NCI-H510A (cell line): ENCODE measurements at places on chromosomes 3 and 15.

GRCh38 chr15:90884719-90885431, 571 bp downstream of the FES start:
- no peak for DNase-seq

- DNase-seq, result peak; percentile 4
Observed at GRCh38 chr3:69385723-69386555, at the start of gene FRMD4B. TSS of gene FRMD4B (minus strand) at chr3:69386088. CDS start at chr3:69385989, 99 bp downstream.

DNA sequence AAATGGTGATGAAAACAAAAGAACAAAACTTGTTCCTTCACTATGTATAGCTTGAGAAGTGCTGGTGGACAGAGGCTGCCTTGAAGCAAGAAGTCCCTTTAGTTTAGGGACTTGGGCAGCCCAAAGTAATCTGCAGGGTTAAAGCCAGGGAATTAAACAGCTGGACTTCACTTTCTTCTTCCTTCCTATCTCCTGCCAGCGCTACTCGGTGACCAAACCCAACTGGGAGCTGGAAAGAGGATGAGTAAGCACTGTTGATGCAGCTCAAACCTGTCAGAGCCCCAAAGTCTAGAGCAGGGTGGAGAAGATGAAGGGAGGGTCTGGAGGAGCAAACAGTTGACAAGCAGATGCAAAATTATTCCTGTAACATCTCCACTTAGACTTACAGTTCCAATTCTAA, 73.1 kb upstream of the FBN1 start:
- DNase-seq, result no peak

- DNase-seq, result no peak
Observed at GRCh38 chr15:44092221-44092620, 102.8 kb downstream of the FRMD5 start.

- no peak for DNase-seq
Observed at GRCh38 chr3:126376444-126376843, 18.3 kb upstream of the CFAP100 start.

- DNase-seq, result peak; percentile 78
Observed at GRCh38 chr15:40340740-40341400, at the start of gene CCDC9B. TSS of gene CCDC9B (minus strand) at chr15:40340939. CDS start at chr15:40340819, 120 bp downstream.

DNA sequence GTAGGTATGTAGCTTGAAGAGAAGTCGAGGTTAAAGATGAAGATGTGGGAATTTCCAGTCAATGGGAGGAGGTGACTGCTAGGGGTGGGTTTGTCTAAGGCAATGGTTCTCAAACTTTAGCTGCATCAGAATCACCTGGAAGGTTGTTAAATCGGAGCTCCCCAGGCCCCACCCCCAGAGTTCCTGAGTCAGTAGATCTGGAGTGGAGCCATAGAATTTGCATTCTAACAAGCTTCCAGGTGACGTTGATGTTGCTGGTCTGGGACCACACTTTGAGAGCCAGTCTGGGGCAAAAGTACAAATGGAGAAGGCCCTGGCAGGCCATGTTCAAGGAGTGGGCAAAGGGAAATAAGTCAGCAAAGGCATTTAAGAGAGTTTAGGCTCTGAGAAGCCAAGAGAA, 69.1 kb downstream of the CMTM8 start:
- DNase-seq, result no peak

DNA sequence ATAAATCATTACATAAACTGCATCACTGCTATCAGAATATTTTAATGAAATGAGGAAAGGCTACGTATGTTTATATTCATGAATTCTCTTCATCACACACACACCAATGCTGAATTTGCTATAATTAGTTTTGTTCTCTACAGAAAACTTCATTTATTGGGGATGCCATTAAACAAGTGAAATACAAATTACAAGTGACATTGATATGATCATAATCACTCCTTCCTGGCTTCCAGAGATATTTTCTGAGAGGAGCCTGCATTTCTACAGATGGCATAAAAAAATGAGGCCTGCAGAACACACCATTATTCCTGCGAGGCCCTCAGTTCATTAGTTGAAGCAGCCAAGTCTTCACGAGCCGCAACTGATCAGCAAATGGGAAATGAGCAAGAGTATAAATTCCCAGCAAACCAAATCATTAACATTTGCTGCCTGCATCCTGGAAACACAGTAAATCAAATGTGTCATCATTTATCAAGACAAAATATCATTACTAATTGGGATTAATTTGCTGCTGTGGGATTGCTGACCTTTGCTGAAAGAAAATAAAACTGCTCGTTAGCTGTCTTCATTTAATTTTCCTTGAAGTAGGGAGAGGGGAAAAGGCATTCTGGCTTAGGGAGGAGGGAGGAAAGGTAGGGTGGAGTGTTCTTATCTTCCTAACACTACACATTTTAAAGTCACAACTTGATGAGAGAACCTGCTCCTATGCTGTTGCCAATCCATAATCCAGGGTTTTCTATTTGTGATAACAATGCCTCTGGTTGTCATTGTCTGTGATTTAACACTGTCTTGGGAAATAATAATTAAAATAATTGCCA, 921.9 kb downstream of the SQOR start:
- no peak for DNase-seq

DNA sequence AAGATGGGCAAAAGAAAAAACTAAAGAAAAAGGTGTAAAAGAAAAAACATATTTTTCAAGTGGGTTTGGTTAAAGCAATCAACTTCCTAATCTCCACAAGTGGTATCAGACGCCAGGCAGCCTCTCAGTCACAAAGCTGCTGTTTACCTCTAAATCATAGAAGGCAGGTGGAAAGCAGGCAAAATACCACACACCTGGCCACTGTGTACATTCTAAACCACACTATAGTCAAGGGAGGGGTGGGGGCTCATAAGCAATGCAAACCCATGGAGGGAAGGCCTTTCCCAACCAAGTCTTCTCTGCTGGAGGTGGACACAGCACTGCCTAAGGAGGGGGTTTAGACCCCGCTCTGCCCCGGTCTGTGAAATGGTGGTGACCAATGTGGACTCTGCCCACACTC, 50.4 kb downstream of the MCF2L2 start:
- DNase-seq, result peak; percentile 96

DNA sequence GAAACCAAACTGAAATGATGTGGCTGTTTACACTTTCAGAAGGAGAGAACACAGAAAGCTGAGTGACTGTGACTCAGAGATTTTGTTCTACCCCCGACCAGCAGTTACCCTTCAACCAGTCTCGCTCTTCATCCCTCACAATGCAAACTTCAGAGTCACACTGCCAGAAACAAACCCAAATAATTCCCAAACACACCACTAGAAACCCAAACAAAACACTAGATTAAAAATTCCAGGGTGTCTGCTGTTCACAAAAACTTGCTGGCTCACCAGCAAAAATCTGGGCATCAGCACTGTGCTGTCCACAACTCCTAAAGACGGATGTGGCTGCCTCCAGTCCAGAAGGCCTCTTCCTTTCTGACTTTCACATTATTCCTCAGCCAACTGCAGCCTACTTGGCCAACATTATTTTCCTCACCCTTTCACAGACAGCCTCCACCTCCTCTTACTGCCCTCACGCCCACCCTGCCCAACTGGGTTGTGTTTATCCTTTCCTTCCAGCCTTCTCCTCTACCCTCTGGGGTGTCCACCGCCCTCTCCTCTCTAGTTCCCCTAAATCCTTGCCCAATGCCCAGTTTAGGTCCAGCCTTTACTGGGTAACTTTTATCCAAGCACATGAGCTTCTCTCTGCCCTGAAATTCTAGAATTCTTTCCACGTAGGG, 71.4 kb downstream of the MECOM start:
- DNase-seq, result no peak

DNA sequence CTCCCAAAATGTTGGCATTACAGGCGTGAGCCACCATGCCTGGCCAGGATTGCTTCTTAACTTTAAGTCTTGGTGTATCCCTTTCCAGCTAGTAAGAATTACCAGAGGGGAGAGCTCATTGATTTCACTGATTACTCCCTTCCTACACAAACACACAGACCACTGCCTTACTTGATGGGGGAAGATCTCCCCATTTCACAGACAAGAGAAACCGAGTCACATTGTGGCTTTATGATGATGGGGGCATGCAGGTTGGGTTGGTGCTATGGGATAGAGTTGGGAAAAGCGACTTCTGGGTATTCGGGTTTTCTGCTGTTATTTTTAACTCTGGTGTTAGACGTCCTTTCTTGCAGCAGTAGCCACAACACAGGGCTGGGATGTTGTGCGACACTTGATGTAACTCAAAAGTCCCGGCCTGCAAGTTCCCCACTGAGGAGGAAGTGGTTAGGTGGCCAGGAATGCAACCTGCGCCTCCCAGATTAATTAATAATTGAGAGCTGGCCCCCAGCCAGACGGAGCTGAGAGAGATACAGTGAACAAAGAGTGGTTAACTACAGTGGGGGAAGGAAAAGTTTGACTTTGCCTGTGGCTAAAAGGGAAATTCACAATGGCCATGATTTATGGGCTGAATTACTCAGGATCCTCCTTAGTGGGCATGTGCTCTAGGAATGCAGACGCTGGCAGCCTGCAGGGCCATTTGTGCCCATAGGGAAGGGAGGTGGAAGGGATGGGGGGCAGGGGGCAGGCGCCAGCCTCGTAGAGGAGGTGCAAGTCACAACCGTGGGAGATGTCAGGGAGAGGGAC, 63.6 kb downstream of the SMAD6 start:
- no peak for DNase-seq

DNA sequence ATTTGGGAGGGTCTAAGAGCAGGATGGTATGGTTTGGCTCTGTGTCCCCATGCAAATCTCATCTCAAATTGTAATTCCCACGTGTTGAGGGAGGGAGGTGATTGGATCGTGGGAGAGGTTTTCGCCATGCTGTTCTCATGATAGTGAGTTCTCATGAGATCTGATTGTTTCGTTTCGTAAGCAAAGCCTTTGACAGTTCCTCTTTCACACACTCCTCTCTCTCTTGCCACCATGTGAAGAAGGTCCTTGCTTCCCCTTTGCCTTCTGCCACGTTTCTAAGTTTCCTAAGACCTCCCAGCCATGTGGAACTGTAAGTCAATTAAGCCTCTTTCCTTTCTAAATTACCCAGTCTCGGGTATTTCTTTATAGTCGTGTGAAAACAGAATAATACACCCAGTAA, 553.7 kb downstream of the TAFA4 start:
- no peak for DNase-seq

DNA sequence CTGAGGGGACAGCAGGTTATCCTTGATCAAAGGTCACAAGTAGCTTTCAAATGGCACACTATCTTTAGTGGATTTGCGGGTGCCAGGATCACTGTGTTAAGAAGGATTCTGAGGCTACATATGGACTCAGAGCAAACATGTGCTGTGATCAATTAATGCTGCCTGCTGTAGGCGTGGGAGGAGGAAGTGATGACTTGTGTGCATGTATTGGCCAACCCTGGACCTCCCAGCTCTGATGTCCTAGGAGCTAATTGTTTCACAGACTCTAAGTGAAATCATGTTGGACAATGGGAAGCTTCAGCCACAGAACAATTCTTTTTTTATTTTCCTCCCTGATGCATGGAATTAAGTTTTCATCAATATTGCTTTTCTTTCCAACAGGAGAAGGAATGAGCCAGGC, 24.4 kb downstream of the FAH start:
- no peak for DNase-seq

GRCh38 chr3:149374793-149375500, 2.5 kb downstream of the TM4SF1 start:
- no peak for DNase-seq

DNA sequence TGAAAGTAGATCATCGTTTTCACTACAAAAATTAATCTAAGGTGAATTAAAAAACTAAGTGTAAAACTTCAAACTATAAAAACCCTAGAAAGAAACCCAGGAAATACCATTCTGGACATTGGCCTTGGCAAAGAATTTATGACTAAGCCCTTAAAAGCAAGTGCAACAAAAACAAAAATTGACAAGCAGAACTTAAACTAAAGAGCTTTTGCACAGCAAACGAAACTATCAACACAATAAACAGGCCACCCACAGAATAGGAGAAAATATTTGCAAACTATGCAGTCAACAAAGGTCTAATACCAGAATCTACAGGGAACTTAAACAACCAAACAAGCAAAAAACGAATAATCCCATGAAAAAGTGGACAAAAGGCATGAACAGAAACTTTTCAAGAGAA, 302.0 kb downstream of the CHST2 start:
- DNase-seq, result no peak

- DNase-seq, result no peak
Observed at GRCh38 chr3:112302881-112303763, 9.1 kb upstream of the SLC9C1 start.

DNA sequence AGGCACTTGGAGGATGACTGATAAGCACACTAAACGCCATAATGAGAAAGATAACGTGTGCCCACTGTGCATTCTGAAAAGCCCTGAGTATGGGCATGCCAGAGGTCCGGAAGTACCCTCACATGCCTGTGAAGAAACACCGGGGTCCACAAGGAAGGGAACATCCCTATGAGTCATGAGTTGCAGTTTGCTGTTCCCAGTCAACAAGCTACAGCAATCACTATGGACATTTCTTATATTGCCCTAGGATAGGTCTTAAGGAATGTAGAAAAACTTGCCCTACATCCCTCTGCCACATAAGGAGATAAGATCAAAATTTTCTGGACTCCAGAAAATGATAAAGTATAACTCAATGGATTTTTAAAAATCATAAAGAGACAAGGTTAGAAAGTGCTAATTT, 9.9 kb downstream of the MB21D2 start:
- DNase-seq, result no peak

DNA sequence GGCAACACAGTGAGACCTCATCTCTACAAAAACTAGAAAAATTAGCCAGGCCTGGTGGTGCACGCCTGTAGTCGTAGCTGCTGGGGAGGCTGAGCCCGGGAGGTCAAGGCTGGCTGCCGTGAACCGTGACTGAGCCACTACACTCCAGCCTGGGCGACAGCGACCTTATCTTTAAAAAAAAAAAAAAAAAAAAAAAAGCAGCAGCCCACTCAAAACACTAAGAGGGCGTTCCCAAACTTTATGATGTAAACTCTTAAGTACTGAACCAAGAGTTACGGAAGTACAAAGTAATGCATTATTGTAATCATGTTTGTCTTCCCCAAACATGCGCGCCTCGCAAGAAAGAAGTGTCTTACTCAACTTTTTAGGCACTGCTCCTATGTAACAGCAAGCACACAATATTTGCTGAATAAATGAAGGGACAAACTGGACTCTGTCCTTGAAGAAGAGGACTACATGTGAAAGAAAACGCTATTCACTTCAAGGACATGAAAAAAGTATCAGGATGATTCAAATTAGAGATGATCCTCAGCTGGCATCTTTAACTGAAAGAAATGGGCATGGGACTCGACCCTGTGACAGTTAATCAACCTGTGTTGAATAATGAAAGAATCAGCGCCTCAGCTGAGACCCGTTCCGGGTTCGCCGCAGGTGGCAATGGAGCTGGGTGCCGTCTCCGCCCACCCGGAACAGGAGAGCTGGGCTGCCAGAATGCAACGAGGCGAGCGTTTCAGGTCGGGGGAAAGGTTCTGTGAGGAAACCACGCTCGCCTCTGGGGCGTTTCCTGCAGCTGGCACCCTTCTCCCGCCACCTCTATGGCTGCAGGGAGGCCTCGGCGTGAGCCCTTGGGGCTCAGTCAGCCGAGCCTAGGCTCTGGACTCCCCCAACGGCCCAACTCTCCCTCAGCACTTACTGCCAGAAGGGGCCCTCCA, 718 bp downstream of the SPG11 start:
- peak; percentile 49 for DNase-seq

GRCh38 chr15:51170882-51171633, 76.4 kb upstream of the TNFAIP8L3 start:
- no peak for DNase-seq
